ENCODE measurements at places on chromosomes 16 and 17.

GRCh38 chr16:73050201-73051099, 2.5 kb upstream of the ZFHX3 start:
- no peak for DNase-seq

DNA sequence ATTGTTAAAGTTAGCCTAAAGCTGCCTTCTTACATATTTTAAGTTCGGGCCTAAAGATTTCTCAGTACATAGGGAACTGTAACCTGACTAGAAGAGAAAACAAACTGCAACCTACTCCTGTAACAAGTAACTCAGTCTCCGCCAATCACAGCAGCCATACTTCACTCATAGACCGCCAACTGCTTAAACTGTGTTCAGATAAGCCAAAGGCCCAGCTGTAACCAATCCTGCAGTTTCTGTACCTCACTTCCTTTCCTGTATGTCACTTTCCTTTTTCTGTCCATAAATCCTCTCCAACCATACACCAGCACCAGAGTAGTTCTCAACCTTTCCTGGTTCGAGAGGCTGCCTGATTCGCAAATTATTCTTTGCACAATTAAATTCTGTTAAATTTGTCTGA, 41.5 kb downstream of the GLG1 start:
- no peak for DNase-seq

GRCh38 chr17:68698746-68699145, 97.6 kb upstream of the FAM20A start:
- no peak for DNase-seq

DNA sequence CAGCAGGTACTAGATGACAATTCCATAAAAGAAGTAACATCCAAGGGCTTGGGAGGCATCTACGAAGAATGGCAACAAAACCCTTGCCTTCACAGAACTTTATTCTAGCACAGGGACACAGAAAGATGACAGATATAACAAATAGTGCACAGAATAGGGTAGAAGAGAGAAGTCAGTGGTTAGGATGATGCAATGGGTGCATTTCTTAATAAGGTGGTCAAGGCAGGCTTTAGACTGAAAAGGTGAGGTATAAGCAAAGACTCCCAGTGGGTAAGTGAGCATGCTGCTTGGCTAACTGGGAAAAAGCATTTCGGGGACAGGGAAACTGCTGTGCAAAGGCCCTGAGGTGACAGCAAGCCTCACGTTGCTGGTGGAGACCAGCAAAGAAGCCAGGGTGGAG, 175.9 kb downstream of the XYLT1 start:
- no peak for DNase-seq

- DNase-seq, result no peak
Measured at GRCh38 chr16:22089910-22090309, 2.4 kb upstream of the VWA3A start.

- DNase-seq, result no peak
Measured at GRCh38 chr17:78707923-78708322, 74.2 kb downstream of the CYTH1 start.

DNA sequence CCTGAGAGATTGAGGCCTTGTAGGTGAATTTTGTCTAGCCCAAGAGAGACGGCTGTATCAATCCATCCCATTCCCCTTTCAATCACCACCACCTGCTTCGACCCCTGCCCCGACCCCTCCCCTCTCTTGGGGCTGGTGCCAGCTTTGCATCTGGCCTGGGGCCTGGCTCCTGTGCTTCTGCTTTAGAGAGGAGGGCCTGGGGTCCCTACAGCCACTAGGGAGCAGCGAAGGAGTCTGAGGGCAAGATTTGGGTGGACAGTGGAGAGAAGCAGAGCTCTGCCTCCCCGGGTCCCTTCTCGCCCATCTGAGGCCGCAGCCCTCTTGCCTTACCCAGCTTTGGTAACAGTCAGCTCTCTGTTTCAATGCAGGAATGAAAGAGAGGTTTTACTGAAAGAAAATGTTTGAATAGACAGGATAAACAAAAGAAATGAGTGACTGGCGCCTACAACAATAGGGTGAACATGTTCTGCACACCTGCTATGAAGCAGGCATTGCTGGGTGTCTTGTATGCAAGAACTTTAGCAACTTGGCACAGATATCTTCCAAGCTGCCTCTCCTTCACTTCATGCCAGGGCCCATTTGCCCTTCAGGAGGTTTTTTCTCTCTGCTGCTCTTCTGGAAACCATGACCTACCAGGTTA, 57.4 kb downstream of the SLC47A1 start:
- DNase-seq, result no peak

- no peak for DNase-seq
Measured at GRCh38 chr16:89194340-89195311, 5.7 kb downstream of the SLC22A31 start.
